ENCODE measurements at places on chromosomes 3 and 15. TPM values are rescaled to one million over a fixed set of nuclear protein-coding genes. Genes with fewer than 3 reads are reported as not detected.

DNA sequence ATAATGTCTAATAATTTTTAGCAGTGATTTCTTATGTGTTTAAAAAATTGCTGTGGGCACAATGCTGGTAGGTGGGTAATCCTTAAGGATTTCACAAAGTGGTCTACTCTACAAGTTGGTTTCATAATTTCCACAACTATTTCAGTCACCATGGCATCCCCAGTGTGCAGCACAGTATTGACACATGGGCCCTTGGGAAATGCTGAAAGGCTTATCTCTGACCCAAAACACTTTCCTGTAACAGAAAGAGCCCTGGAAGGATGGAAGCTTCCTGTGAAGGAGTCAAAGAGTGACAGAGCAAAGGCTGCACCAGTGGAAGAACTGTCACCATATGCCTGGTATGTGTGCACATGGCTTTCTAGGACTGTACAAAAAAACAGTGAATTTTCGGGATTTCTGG, 153.7 kb downstream of the ANO10 start:
- no peak overlapping the region for H3K4me3 ChIP-seq

DNA sequence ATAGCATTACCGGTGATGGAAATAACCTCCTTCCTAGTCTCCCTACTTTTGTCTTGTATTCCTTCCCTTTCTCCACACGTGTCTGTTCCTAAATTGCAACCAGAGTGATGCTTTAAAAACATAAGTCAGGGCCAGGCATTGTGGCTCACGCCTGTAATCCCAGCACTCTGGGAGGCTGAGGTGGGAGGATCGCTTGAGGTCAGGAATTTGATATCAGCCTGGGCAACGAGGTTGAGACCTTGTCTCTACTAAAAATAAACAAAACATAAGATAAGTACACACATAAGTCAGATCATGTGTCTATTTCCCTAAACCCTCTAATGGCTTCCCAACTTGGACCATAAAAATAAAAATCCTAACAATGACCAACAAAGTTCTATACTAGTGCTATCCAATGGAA, 18.4 kb downstream of the ARMC8 start:
- no peak overlapping the region for H3K4me3 ChIP-seq
- no peak for DNase-seq
- no peaks in the 10 kb centered on the region for H3K36me3 ChIP-seq

GRCh38 chr15:65722191-65722590, 69.9 kb downstream of the DENND4A start:
- H3K27me3 ChIP-seq: no peaks in the 10 kb centered on the region
- DNase-seq: no peak
- no peak overlapping the region for H3K27ac ChIP-seq
- H3K4me1 ChIP-seq: no peaks in the 10 kb centered on the region

DNA sequence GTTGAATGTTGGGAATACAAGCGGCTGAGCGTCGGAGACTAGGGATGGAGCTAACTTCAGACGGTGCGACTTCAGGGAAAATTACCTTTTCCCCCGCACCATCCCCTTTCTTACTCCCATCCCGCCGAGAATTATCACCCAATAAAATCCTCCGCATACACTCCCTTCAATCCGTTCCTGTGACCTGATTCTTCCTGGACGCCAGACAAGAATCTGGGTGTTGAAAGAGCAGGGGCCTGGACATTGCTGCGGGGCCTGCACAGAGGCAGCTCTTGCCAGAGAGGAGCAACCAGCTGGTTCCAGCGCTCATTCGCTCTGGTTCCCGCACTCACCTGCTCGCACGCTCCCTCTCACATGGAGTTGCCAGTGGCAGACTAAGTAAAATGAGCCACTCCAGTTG, 241.9 kb downstream of the ALCAM start:
- no peak for DNase-seq
- H3K36me3 ChIP-seq: no peaks in the 10 kb centered on the region
- H3K27ac ChIP-seq: no peak overlapping the region
- H3K4me3 ChIP-seq: no peak overlapping the region
- H3K4me1 ChIP-seq: peaks cover 14% of the 10 kb centered on the region
- H3K27me3 ChIP-seq: no peaks in the 10 kb centered on the region

DNA sequence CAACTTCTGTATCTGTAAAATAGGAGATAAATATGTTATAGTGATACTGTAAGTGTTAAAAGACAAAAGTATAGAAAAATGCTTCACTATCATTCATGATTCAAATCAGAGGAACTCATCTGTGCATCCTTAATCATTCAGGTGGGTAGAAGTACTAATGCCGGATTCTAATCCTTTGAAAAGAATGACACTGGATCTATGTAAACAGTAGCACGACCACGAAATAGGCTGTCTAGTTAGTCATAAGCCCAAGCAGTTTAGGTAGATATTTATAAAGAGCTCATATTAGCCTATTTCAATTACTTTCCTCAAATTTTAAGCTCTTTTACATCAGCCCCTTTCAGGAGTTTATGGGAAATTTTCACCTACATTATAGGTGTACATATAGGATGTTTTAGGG, 437.9 kb downstream of the SOX2 start:
- H3K4me1 ChIP-seq: no peaks in the 10 kb centered on the region
- no peak overlapping the region for H3K4me3 ChIP-seq
- DNase-seq: no peak
- no peak overlapping the region for H3K27ac ChIP-seq
- H3K27me3 ChIP-seq: no peaks in the 10 kb centered on the region

- no peak overlapping the region for H3K4me3 ChIP-seq
- no peaks in the 10 kb centered on the region for H3K27me3 ChIP-seq
- H3K36me3 ChIP-seq: no peaks in the 10 kb centered on the region
- no peaks in the 10 kb centered on the region for H3K4me1 ChIP-seq
- no peak overlapping the region for H3K27ac ChIP-seq
- DNase-seq: no peak
These were observed 114.2 kb downstream of the ULK4 start for GRCh38 chr3:41847679-41848078.

GRCh38 chr3:68648494-68648893, 283.9 kb downstream of the TAFA4 start:
- peaks cover 4% of the 10 kb centered on the region for H3K4me1 ChIP-seq
- no peak overlapping the region for H3K27ac ChIP-seq
- H3K4me3 ChIP-seq: no peak overlapping the region
- DNase-seq: no peak

- H3K27ac ChIP-seq: no peak overlapping the region
- no peak for DNase-seq
- H3K4me3 ChIP-seq: no peak overlapping the region
- H3K27me3 ChIP-seq: no peaks in the 10 kb centered on the region
- H3K36me3 ChIP-seq: peaks cover 3% of the 10 kb centered on the region
- H3K4me1 ChIP-seq: no peaks in the 10 kb centered on the region
These were observed 270.7 kb upstream of the SLITRK3 start for GRCh38 chr3:165466856-165467255.

- H3K27ac ChIP-seq: no peak overlapping the region
- H3K36me3 ChIP-seq: no peaks in the 10 kb centered on the region
- H3K4me3 ChIP-seq: no peak overlapping the region
- no peak for DNase-seq
These were observed 36.0 kb downstream of the BTLA start for GRCh38 chr3:112463250-112463649.

CHAC1 gene
- 7.2 TPM for polyA plus RNA-seq

- H3K27ac ChIP-seq: no peak overlapping the region
- peaks cover 27% of the 10 kb centered on the region for H3K27me3 ChIP-seq
- H3K36me3 ChIP-seq: no peaks in the 10 kb centered on the region
- H3K4me3 ChIP-seq: no peak overlapping the region
- no peak for DNase-seq
- H3K4me1 ChIP-seq: peaks cover 26% of the 10 kb centered on the region
These were observed 66.1 kb upstream of the GLCE start for GRCh38 chr15:69094124-69094921.

DNA sequence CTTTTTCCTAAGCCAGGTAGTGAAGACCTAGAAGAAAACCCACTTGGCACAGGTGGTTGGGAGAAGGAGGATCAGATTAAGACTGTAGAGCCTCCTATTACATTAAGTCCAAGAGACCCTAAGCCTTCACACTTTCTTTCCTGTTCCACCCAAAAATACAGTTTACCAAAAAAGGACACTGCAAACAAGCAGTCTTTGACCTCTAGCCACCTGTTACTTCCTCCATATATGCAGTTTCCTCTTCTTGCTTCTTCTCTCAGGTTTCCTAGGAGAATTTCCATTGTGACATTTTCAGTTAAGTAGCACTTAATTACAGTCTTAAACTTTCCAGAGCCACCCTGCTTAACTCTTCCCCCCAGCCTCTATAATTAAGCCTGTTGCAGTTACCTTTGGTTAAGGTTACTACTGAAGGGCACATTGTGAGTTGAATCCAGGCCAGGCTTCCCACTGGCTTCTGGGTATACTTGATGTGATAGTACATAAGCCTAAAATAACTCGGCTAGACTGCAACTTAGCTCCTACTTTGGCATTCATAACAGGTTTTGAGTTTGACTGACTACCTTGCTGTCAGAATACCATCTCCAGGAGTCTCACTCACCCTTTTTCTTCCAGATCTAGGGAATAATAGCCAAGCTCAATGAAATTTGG, 114.2 kb upstream of the UMPS start:
- DNase-seq: no peak
- H3K4me3 ChIP-seq: no peak overlapping the region
- no peaks in the 10 kb centered on the region for H3K36me3 ChIP-seq
- H3K27ac ChIP-seq: no peak overlapping the region
- no peaks in the 10 kb centered on the region for H3K4me1 ChIP-seq

HRG gene
- polyA plus RNA-seq: 0.03 TPM

- no peak overlapping the region for H3K4me3 ChIP-seq
- no peaks in the 10 kb centered on the region for H3K27me3 ChIP-seq
- DNase-seq: no peak
- no peaks in the 10 kb centered on the region for H3K4me1 ChIP-seq
- no peak overlapping the region for H3K27ac ChIP-seq
- H3K36me3 ChIP-seq: no peaks in the 10 kb centered on the region
These were observed 71.0 kb upstream of the THRB start for GRCh38 chr3:24565656-24566055.

MYO1E gene
- polyA plus RNA-seq: 74.6 TPM

SCG5 gene
- polyA plus RNA-seq: 29.2 TPM

DNA sequence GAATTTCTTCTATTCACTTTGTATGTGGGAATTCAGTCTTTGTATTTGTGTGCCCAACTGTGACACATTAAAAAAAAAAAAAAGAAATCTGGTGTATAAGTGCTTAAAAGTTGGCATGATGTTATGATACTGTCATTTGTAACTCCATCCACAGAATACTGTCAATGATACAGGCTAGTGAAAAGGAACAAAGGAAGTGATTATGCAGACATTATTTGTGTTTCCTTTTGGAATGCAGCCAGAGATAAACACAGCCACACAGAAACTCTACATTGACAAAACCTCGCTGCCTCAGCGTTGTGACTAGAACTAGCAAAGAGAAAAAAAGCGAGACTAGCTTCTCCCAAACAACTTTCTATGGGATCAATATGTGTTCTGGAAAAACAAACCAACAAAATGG, 519.2 kb upstream of the AGTR1 start:
- H3K4me3 ChIP-seq: no peak overlapping the region
- H3K27ac ChIP-seq: no peak overlapping the region
- H3K36me3 ChIP-seq: no peaks in the 10 kb centered on the region
- H3K27me3 ChIP-seq: no peaks in the 10 kb centered on the region
- H3K4me1 ChIP-seq: no peaks in the 10 kb centered on the region

DNA sequence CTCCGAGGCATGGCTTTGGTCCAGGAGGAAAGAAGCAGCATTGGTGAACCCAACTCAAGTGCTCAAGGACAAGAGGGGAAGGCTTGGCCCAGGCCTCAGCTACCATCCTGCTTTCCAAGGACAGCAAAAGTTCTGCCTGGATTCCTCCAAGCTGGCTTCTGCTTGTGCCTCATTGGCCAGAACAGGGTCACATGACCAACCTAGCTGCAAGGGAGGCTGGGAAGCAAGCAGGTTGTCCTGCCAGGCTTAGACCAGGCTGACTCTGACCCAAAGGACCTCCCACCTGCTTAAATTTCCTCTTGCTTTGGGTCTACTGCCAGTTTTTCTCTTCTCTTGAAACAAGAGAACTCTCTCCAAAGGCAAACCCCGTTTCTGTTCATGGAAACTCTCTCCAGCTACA, 70.7 kb downstream of the RPN1 start:
- no peak overlapping the region for H3K4me3 ChIP-seq
- no peaks in the 10 kb centered on the region for H3K36me3 ChIP-seq
- DNase-seq: no peak
- H3K27me3 ChIP-seq: peaks cover 9% of the 10 kb centered on the region
- no peaks in the 10 kb centered on the region for H3K4me1 ChIP-seq

CYP11A1 gene
- not detected for polyA plus RNA-seq

- H3K27ac ChIP-seq: no peak overlapping the region
- H3K27me3 ChIP-seq: no peaks in the 10 kb centered on the region
- no peak for DNase-seq
- no peaks in the 10 kb centered on the region for H3K36me3 ChIP-seq
- no peak overlapping the region for H3K4me3 ChIP-seq
These were observed 7.1 kb upstream of the SLC30A4 start for GRCh38 chr15:45529613-45530012.

- no peak overlapping the region for H3K27ac ChIP-seq
- H3K27me3 ChIP-seq: no peaks in the 10 kb centered on the region
- DNase-seq: no peak
- no peaks in the 10 kb centered on the region for H3K4me1 ChIP-seq
These were observed 167.7 kb upstream of the P2RY1 start for GRCh38 chr3:152667267-152667666.

GRCh38 chr15:64776402-64776786, 1.0 kb upstream of the RBPMS2 start:
- no peak overlapping the region for H3K27ac ChIP-seq
- peaks cover 59% of the 10 kb centered on the region for H3K27me3 ChIP-seq
- no peaks in the 10 kb centered on the region for H3K4me1 ChIP-seq

DNA sequence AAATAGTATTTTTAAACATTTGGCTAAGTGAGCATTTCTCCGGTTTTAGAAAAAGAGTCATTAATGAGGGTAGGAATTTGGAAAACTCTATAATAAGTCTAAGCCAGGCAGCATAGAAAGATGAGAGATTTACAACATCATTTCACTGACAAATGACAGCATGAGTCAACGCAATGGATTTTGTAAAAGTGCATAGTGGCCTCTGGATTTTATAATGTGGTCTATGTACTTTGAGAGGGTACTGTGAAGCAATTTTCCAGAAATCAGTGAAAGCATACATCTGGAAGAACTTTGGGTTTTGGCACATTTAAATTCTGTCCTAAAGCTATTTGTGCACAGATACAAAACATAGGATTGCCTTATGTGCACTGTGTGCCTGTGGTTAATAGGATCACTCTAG, 130.8 kb upstream of the CCNL1 start:
- H3K4me3 ChIP-seq: no peak overlapping the region
- no peaks in the 10 kb centered on the region for H3K27me3 ChIP-seq
- H3K4me1 ChIP-seq: no peaks in the 10 kb centered on the region
- no peak for DNase-seq
- H3K36me3 ChIP-seq: no peaks in the 10 kb centered on the region
- H3K27ac ChIP-seq: no peak overlapping the region

EOMES gene
- 1.6 TPM for polyA plus RNA-seq

DNA sequence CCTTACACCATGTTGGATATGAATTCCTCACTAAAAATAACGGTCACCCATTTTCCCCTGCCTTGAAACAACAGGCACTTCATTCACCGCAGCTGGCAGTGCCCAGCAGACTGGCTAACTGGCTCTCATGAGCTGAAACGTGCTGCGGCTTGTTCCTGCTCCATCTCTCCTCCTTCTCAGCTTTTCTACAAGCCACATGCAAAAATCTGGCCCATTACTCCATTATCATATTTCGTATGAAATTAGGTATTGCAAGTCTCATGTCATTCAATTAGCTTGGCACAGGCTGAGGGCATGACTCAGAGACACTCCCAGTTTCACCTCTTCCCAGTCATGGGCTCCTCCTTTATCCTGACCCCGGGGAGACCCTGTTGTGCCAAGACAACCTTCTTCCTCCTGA, 60.0 kb downstream of the MAGEF1 start:
- peak; percentile 84 for DNase-seq
- H3K36me3 ChIP-seq: no peaks in the 10 kb centered on the region
- peak overlapping the region; percentile 89 for H3K27ac ChIP-seq
- no peaks in the 10 kb centered on the region for H3K27me3 ChIP-seq
- no peak overlapping the region for H3K4me3 ChIP-seq
- peaks cover 34% of the 10 kb centered on the region for H3K4me1 ChIP-seq

Measured in keratinocyte (primary cell).